ENCODE measurements at places on chromosomes 6 and 20. TPM values are rescaled to one million over a fixed set of nuclear protein-coding genes. Genes with fewer than 3 reads are reported as not detected.

The ALDH5A1 gene
- total RNA-seq, result 2.7 TPM

The PAX1 gene
- not detected for total RNA-seq

The OR2H2 gene
- not detected for total RNA-seq

The MRPL14 gene
- 57.9 TPM for total RNA-seq

The UST gene
- under 0.01 TPM for total RNA-seq

The SLC17A3 gene
- not detected for total RNA-seq

The ASIP gene
- total RNA-seq, result not detected

The BNIP5 gene
- total RNA-seq, result not detected

The RIPPLY2 gene
- 0.51 TPM for total RNA-seq

The CCN6 gene
- total RNA-seq, result not detected

The RBBP8NL gene
- not detected for total RNA-seq

The SRC gene
- total RNA-seq, result 4.7 TPM

The MAPK13 gene
- 7.0 TPM for total RNA-seq

The BPI gene
- not detected for total RNA-seq

The C6orf163 gene
- total RNA-seq, result 0.26 TPM

The TSBP1 gene
- total RNA-seq, result not detected

The CLPSL1 gene
- not detected for total RNA-seq

The PPP2R5D gene
- 32.5 TPM for total RNA-seq

The RRAGD gene
- 0.76 TPM for total RNA-seq

The KHDRBS2 gene
- not detected for total RNA-seq

The UBR2 gene
- 22.5 TPM for total RNA-seq

The ADTRP gene
- 0.38 TPM for total RNA-seq

The SLC17A1 gene
- not detected for total RNA-seq

The ZC3H12D gene
- under 0.01 TPM for total RNA-seq

The BCAS1 gene
- not detected for total RNA-seq

The CDH4 gene
- under 0.01 TPM for total RNA-seq

The HRH3 gene
- total RNA-seq, result not detected

The DCBLD1 gene
- 37.9 TPM for total RNA-seq

The FABP7 gene
- total RNA-seq, result not detected

The CST7 gene
- total RNA-seq, result not detected

The SASH1 gene
- 49.3 TPM for total RNA-seq

The ZDHHC14 gene
- total RNA-seq, result 19.5 TPM

The ARMH2 gene
- not detected for total RNA-seq

The SNX21 gene
- 11.7 TPM for total RNA-seq

The MUC21 gene
- not detected for total RNA-seq

The THEMIS gene
- not detected for total RNA-seq

The HLA-DPB1 gene
- 10.9 TPM for total RNA-seq

The OOEP gene
- total RNA-seq, result 0.13 TPM

The LKAAEAR1 gene
- total RNA-seq, result 0.13 TPM

The HMGCLL1 gene
- total RNA-seq, result not detected

The FOXP4 gene
- 5.8 TPM for total RNA-seq

The PPIL1 gene
- 20.9 TPM for total RNA-seq

The BPIFB2 gene
- not detected for total RNA-seq

The SLC22A16 gene
- not detected for total RNA-seq

The SLPI gene
- 0.39 TPM for total RNA-seq

The ATXN1 gene
- total RNA-seq, result 9.1 TPM

The RHAG gene
- total RNA-seq, result not detected

All from dermis microvascular lymphatic vessel endothelial cell (primary cell).